ENCODE measurements at places on chromosomes 3 and 15. TPM values are rescaled to one million over a fixed set of nuclear protein-coding genes. Genes with fewer than 3 reads are reported as not detected.
A peak's percentile ranks its signal among the peaks of the same experiment; 100 is the strongest.

DNA sequence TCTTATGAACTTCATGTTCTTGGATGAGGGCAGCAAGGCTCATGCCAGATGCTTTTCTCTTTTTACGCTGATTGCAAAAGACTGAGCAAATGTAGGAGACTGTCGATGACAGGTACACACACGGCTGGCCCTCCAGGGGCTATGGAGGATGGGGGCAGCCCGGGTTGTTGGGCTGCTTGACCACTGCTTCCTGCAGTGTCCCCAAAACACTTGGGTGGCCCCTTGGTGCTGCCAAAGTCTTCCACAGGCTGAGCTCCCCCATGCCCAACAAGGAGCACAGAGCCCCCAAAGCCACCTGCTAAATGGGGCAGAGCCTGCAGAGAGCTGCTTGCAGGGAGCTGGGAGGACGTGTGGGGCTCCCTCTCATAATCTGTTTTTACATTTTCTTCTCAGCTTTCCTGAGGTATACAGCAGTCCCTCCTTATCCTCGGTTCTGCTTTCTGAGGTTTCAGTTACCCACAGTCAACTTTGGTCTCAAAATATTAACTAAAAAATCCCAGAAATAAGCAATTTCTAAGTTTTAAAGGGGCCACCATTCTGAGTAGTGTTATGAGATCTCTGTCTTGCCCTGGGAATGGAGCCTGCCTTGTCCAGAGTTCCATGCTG lies 7.3 kb downstream of the PRR23E start:
- DNase-seq, result no peak

GRCh38 chr3:73611176-73611575 lies 13.6 kb downstream of the PDZRN3 start:
- peak; percentile 40 for DNase-seq

DNA sequence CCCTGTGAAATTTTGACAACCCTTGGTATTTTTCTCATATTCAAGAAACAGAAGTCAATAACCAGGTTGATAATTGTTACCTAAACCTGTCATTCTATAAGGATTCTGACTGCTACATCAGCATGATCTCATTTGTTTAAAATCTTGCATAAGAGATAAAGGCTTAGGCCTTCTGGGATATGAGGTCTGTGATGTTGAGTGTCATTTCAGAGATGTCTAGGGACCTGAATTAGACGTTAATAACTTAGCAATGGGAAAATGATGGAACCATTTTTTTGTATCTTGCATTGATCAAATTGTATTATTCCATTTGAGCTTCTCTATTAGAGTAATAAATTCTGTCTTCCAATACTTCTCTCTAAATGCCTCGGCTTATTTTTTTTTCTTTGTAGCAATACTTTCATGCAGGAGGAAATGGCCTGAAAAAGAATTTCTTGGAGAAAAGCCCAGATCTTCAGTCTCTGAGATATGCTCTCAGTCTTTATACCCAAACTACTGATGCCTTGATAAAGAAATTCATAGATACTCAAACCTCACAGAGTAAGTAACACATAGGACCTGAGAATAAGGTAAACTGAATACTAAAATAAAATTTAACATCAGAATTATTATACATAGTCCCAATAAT lies 589.3 kb downstream of the UNC13C start:
- DNase-seq, result no peak

GRCh38 chr3:140216249-140216648 lies 281.3 kb downstream of the CLSTN2 start:
- peak; percentile 67 for DNase-seq

DNA sequence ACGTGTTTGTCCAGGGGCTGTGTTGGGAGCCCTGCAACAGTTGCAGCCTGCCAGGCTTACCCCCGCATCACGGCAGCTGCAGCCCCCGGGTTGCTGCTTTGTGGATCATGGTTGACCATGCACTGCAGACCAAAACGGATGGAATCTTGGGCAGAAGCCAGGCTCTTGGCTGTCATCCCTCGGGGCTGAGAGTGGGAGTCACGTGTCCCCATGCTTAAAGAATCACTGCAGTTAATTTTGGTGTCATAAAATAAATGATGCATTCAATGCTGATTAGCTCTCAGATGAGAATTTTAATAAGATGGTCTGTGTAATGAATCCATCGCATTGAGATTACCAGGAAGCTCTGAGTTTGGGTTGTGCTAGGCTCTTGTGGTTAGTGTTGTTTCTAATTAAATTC lies 115.6 kb downstream of the CHDH start:
- DNase-seq, result peak; percentile 9

- no peak for DNase-seq
Measured at GRCh38 chr3:60933824-60934223, 317.4 kb downstream of the FHIT start.

DNA sequence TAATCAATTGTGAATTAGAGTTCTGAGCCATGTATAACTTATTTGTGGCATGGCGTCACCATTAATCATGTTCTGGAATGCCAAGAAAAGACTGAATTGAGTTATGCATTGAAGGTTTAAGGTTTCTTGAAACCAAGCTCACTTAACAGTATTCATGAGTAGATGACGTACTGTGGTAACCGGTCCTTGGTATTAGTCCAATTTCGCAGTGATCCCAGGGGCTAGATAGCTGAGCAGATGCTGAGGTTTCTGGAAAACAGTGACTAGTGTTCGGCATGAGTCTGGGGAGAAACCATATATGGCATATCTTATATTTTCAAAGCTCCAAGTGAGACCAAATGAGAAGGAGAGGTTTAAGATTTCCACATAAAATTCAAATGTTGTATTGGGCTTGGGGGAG lies 218.3 kb upstream of the LYSMD4 start:
- DNase-seq, result no peak

DNA sequence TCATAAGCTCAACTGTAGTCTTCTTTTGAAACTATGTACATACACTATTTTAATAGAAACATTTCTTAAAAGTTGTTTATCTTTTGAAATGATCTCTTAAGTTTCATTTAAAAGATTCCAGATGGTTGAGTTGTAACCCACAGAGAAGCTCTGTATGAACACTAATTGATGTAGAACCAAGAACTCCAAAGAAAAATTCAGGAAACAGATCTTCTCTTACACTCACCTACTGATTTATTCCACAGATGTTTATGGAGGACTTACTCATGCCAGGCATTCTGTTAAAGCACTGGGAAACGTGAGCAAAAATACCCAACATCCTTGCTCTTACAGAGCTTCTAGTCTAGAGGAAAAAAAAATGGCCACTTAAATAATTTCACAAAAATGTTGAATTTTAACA lies 551.1 kb downstream of the NAALADL2 start:
- DNase-seq, result no peak

DNA sequence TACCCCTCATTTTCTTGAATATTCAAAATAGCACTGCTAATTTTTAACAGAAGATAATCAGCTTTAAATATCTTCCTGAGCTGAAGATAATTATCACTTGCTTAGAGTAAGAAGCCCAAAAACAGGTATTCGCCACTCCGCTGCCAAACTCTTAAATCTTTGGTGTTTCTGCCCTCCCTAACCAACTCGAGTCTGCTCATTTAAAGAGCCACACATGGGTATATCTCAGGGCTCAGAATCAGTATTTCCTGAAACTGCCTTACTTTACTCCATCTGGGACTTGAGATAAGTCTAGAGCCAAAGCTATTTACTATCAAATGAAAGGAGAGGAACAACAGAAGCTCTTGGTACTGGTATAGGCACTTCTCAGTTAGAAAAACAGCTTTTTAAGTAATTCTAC lies 10.8 kb downstream of the PDCD10 start:
- DNase-seq, result no peak

- DNase-seq, result no peak
Measured at GRCh38 chr15:26449291-26449690, 323.6 kb downstream of the GABRB3 start.

- DNase-seq, result no peak
Measured at GRCh38 chr15:80536231-80536630, 132.0 kb downstream of the ARNT2 start.

- DNase-seq, result no peak
Measured at GRCh38 chr15:38651328-38652038, 86.9 kb upstream of the RASGRP1 start.

DNA sequence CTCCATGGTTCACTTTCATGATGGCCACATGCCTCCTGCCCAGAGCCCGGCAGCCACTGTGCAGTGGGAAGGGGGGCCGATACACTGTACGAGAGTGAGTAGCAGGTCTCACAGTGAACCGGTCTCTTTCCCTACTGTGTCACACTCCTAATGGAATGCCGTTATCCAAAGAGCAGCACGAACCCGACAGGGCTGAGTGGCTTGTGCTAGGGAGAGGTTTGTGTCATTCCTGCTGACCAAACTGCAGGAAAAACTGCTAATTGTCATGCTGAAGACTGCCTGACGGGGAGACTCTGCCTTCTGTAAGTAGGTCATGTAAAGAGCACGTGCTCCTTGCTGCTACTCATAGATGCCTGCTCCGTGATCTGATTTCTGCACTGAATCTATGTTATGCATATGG lies 105.1 kb downstream of the ARPP21 start:
- DNase-seq, result no peak

GRCh38 chr3:72582211-72582878 lies 265.9 kb downstream of the SHQ1 start:
- no peak for DNase-seq

DNA sequence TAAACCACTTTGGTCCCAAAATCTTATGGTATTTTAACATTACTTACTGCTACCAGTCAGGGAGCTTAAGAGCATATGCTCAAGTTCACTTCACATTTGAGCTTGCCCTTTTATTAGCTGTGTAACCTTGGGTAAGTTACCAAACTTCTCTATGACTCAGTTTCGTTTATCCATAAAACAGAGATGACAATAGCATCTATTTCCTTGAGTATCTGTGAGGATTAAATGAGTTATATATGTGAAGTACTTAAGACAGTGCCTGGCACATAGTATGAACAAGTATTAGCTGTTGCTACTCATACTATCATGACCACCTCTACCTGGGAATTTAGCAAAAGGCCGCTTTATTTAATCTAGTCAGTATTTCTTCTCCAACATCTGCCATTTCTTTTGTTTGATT lies 5.9 kb downstream of the ATOSA start:
- no peak for DNase-seq

DNA sequence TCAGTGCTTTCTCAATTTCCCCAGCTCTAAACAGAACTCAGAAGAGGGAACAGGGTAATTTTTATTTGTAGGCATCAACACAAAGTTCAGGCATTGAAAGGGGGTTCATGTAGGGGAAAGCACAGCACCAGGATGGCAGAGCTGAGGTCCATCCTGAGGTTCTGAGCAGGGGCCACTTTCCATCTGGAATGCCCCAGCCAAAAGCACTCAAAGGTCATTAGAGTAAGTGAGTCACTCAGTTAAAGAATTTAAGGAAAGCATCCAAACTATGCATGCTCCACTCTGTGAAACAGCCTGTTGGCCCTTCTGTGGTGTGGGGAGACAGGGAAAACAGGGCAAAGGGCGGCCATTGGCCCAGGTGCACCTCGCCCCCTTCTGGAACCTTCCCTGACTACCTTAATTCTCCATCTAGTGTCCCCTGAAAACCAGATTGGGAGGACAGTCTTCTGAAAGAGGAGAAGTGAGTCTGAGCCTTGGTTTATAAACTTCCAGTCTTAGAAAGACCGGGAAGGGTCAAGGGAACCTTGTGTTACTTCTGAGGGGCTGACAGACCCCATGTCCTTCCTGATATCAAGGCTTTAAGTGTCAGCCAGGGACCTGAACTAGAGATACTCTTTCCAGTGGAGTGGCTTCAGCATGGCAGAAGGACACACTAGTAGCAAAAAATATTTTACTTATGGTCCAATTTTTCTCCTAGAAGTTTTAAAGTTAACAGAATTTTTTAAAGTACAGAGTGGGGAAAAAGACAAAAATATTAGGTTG lies 133.3 kb downstream of the MYLK start:
- no peak for DNase-seq

DNA sequence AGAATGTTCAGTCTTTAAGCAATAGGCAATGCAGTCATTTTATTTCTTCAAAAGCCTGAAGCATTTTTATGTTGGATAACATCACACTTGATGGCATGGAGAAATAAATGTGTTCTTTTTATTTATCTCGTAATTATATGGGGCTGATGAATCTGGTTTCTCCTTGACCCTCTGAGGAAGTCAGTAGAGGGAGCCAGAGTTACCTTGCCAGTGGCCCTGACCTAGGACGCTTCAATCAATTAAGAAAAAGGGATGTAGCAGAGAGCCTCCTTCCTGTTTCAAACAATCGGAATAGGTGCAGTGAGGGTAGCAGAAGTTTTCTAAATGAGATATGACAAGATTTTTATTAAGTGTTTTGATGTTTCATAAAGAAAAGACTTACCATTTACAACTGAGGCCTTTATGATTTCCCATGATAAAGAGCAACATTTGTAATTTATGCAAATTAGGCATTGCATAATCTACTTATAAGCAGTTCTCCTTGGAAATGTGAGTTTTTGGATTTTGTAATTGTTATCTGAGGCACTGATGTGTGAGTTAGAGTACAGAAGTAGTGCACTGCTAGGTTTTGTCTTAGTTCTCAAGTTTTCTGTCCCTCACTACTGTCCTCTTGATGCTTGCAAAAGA lies 129.1 kb downstream of the RAP2B start:
- peak; percentile 83 for DNase-seq

GRCh38 chr3:149214702-149215101 lies 6.9 kb downstream of the CP start:
- no peak for DNase-seq

DNA sequence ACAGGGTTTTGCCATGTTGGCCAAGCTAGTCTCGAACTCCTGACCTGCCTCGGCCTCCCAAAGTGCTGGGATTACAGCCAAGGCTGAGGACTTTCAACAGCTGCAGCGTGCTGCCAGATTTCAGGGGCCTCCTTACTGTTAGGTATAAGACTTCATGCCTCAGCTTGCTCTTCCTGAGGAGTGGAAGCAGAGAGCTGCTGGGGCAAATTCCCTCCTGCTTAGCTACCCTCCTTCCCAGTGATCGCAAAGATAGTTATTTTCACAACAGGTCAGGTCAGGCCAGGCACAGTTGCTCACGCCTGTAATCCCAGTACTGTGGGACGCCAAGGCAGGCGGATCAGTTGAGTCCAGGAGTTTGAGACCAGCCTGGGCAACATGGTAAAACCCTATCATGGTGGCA lies 2.6 kb upstream of the CPNE9 start:
- no peak for DNase-seq

GRCh38 chr3:45574067-45574494 lies 20.5 kb upstream of the LIMD1 start:
- no peak for DNase-seq

- no peak for DNase-seq
Measured at GRCh38 chr3:67641451-67641850, 13.0 kb downstream of the SUCLG2 start.

- DNase-seq, result no peak
Measured at GRCh38 chr3:42314411-42314810, 48.4 kb upstream of the CCK start.

ENTPD3 gene
- total RNA-seq, result not detected

PPP1R14D gene
- total RNA-seq, result not detected

BSN gene
- 0.11 TPM for total RNA-seq

TRIM71 gene
- 0.03 TPM for total RNA-seq

VEPH1 gene
- total RNA-seq, result 51.9 TPM

NAALADL2 gene
- 1.7 TPM for total RNA-seq

CLDN18 gene
- not detected for total RNA-seq

CPNE9 gene
- total RNA-seq, result 0.53 TPM

ROPN1 gene
- total RNA-seq, result 33.4 TPM

RASL12 gene
- total RNA-seq, result not detected

TERC gene
- 10.4 TPM for total RNA-seq

ABI3BP gene
- 0.58 TPM for total RNA-seq

HGD gene
- total RNA-seq, result not detected

MYO5A gene
- 103 TPM for total RNA-seq

NANOGP8 gene
- not detected for total RNA-seq
